Activated T-cell treated with anti-CD3 and anti-CD28 coated beads for 48 hours (primary cell): ENCODE measurements at places on chromosomes 3 and 15.
A peak's percentile ranks its signal among the peaks of the same experiment; 100 is the strongest.

DNA sequence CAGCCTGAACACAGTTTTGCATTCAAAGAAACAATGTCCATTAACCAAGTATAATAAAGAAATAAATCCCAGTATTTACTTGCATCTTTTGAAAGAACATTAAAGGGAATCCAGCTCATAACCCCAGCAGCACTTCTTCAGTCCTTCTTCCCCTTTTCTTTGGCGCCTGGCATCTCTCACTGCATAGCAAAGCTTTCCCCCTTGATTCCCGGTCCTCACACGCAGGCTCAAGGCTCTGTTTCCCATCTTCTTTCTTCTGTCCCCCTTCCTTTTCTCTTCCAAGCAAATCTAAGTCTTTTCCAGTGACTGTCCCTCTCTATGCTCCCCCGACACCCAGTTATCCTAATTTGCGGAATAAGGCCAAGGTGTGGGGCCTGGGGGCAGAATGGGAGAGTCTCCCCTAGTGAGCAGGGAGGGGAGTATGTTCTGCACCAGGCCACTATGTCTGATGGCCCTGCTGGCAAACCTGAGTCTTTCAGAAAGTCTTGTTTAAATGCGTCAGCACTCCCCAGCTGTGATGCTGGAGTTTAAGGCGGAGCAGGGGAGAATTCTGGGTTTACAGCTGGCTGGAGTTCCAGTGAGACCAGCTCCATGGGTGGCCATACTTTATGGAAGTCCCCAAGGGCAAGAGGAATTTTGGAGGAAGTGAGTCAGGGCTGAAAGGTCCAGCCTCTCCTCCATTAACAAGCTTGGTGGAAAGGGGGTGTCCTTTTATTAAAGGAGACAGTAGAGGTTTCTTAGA, 42.1 kb downstream of the GOLGA6A start:
- no peak for DNase-seq

- DNase-seq, result no peak
Measured at GRCh38 chr3:124425972-124426371, 304.3 kb upstream of the UMPS start.

- DNase-seq, result no peak
Measured at GRCh38 chr15:61869656-61870055, 190.6 kb downstream of the VPS13C start.

DNA sequence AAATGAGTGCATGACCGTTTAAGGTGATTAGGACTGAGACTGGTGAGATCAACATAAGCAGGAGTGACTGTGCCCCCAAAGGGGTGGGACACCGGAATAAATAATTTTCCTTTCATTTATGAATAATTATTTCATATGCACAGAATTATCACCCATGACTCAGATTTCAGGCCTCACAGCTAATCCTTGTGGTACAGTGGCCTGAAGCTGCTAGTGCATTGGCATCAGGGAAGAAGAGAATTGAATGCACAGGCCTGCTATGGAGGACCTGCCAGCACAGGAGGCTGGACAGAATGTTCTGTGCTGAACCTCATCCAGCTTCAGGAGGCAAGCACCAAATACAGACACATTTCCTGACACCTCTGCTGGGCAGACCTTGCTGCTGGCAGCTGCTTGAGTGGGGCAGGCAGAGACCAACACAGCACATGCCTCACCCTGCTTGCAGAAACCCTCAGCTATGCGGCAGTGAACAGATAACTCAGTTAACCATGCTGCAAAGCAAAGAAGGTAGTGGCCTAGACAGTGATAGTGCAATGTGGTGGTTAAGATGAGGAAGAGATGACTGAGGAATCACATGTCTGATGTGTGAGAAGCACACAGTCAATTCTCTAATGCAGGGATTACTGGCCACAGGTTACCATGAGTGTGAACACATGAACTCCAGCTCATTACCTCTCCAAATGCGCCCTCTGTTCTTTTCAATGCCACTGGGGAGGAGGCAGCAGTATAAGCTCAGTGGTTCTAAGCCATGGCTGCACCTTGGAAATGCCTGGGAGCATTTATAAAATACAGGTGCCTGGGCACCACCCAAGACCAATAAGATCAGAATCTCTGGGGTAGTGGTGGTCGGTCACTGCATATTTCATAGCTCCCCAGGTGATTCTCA, 68.1 kb upstream of the SCN5A start:
- no peak for DNase-seq

DNA sequence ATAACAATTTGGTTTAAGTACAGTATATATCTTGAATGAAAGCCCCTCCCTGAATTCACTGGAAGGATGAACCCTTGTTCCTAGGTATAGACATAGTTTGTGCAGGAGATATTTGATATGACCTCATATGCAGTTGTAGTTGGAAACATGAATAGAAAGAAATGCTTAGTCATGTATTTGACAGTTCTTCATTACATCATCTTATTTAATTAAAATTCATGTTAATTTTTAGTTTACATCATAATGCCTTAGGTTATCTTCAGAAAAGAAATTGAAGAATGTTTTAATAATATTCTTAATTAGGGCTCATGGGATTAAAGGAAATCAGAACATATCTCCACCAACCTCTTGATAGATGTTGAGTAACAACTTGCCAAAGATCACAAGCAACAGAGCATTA, 19.2 kb downstream of the SLC2A2 start:
- no peak for DNase-seq

- no peak for DNase-seq
Measured at GRCh38 chr3:169836078-169836941, 23.6 kb upstream of the LRRC34 start.

- no peak for DNase-seq
Measured at GRCh38 chr15:71800835-71801745, 9.3 kb upstream of the NR2E3 start.

- no peak for DNase-seq
Measured at GRCh38 chr3:14698601-14699244, 23.8 kb downstream of the C3orf20 start.

DNA sequence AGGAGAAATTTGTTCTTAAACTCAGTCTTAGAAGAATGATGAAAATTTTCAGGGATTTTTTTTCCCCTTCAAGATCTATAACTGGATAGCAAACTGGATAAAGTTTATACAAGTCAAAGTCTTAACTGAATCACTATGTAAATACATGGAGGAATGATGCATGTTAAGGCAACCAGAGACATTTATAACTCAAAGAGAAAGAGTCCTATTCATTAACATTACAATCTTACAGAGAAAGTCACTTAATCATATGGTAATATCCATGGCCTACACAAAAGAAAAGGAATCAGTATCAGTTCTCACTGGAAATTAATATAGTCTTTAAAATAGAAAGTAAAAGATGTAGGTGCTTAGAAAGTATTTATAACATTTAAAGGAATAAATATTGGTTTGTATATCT, 869.1 kb downstream of the TBL1XR1 start:
- DNase-seq, result no peak

DNA sequence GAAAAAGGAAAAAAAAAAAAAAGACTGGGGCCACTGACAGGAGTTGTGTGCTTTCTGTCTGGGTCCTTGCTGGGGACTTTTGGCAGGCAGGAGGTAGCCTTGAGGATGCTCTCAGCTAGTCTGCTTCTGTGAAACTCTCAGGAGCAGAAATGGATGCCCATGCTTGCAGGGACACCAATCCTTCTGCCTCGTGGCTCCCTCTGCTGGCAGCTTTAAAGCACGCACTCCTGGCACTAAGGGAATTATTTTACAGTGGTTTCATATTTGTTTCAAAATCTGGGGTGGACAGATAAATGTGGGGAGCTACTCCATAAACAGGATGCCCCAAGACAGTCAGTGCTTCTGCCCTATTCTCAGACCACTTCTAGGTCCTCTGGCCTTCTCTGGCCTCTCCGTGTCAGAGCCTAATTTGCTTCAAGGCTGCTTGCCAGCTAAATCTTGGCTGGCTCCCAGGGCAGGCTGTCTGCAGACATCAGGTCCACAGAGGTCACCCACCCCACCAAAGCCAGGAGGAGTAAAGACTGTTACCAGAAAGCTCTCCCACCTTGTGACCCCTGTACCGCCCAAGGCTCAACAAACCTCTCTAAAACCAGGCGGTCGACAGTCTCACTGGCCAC, 17.1 kb downstream of the TRAIP start:
- peak; percentile 66 for DNase-seq

DNA sequence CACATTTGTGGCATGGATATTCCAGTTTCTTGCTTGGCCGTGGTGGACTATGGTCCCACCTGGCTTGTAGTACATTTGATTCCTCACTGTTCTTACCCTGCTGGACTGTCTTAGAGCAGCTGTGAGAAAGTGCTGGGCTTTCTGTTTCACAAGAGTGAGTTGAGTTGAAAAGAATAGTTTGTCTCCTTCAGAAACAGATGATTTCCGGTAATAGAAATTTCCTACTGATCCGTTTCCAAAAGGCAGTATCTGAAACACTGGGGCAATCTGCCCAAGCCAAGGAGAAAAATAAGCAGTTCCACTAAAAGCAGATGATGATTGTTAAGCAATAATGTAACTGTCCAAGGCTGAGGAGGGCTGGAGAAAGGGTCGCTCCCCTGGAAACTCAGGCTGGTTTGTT, 96.0 kb downstream of the SUCLG2 start:
- DNase-seq, result no peak

GRCh38 chr15:39022532-39023305, 458.1 kb upstream of the RASGRP1 start:
- no peak for DNase-seq

DNA sequence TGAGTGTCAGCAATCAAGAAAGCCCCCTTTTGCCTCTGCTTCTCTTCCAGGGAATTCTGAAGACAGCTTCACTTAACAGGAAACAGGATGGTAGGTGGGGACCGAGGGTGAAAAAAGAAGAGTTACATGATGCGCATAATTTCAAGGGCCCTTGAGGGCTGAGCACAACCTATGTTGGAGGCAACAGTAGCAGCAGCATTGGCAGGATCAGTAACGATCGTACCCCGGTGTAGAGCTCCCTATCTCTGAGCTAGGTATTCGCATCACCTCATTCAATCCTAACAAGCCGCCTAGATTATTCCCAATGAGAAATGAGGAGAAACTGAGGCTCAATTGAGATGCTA, 432 bp upstream of the RAD54L2 start:
- DNase-seq, result no peak

DNA sequence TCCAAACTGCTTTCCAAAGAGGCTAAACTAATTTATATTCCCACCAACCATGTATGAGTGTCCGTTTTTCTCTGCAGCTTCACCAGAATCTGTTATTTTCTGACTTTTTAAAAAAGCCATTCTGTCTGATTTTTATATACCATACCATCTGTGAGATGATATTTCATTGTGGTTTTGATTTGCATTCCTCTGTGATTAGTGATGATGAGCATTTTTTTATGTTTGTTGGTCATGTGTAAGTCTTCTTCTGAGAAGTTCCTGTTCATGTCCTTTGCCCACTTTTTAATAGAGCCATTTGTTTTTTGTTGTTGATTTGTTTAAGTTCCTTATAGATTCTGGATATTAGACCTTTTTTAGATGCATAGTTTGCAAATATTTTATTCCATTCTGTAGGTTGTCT, 179.4 kb upstream of the ALCAM start:
- DNase-seq, result no peak

GRCh38 chr3:123406598-123406997, 42.3 kb downstream of the ADCY5 start:
- DNase-seq, result no peak

GRCh38 chr15:63194880-63195568, 5.6 kb downstream of the RAB8B start:
- no peak for DNase-seq

DNA sequence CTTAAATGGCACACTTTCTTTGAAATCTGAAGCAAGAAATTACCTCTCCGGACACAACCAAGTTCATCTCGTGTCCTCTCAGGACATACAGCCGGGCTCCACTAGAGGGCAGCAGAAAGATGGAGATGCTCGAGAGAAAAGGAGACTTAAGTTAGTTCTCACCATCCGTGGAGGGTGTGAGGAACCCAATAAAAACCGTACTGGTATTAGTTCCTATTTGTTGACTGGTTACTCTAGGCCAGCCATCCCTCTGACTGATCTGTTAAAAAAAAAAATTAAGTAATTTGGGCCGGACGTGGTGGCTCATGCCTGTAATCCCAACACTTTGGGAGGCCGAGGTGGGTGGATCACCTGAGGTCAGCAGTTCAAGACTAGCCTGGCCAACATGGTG, 7.9 kb upstream of the CYP11A1 start:
- DNase-seq, result peak; percentile 73

DNA sequence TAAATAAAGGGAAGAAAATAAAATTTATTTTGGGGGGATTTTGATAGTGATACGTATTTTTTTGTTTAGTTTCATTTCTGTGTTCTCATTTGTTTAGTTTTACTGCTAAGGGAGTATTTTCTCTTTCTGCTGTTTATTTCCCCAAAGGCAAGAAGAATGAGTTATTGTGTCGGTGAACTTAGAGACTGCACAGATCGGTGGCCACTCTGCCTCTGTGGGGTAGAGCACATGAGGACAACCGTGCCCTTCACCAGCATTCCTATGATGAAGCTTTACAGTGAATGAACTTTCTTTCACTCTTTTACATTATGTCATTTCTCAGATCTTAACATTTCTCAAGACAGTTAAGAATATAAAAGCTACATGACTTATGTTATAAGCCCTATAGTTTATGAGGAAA, 214.4 kb downstream of the OCA2 start:
- no peak for DNase-seq

GRCh38 chr15:65194826-65195547, 9.8 kb upstream of the CLPX start:
- no peak for DNase-seq

DNA sequence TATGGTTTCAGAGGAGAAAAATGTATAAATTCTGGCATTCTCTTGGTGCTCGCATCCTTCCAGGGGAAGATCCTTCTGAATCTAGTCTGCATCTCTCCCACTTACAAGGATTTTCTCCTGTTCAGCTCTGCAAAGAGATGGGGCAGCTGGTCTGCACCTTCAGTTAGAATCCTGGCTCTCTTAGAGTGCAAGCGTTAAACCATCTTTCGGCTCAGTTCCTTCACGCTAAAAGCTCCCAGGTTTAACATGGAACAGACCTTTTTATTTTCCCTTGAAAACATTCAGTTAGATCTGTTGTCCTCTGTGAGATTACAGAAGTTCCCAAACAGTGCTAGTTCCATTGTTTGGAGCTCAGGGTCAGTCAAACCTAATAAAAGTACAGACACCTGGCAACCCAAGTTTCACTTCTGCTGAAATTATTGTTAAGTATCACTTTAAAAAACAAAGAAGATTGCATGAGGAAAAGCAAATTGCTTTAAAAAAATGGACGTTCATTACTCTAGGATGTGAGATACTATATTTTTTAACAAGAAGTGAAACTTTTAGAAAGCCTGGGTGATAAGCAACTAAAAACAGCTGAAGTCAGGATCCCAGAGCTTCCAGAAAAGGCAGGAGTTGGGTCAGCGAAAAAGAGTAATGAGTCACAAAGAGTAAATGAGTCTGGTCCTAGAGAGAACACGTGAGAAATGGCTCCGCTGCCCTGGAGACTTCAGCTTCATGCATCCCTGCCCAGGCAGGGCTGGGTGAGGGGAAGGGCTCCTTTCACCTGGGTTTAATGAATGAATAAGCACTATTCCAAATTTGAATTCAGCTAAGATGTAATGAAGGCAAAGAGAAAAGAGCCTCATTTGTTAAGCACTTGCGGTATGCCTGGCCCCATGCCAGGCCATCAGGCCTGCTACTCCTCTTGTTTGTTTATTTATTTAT, 63.3 kb downstream of the ABTB1 start:
- no peak for DNase-seq

GRCh38 chr3:42130329-42131070, 39.3 kb downstream of the TRAK1 start:
- DNase-seq, result no peak
